Stimulated activated CD4-positive, alpha-beta T cell treated with anti-CD3 and anti-CD28 coated beads, Interleukin-15, amount 100 ng/mL, for 1 hour (primary cell): ENCODE measurements at places on chromosomes 3 and 15.

DNA sequence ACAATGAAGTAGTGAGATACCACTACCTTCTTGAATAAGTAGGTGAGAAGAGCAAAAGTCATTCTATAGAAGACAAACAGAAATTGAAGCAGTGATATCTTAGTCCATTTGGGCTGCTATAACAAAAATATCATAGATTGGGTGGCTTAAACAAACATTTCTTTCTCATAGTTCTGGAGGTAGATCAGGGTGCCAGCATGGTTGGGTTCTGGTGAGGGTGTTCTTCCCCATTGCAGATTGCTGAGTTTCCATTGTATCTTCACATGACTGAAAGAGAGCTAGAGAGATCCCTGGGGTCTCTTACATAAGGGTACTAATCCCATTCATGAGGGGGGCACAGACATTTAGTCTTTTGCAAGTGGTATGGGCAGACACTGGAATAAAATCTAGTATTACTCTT is 32.9 kb upstream of the IFT57 start:
- DNase-seq: no peak

GRCh38 chr3:143184099-143184498 is 64.5 kb downstream of the CHST2 start:
- DNase-seq: no peak

GRCh38 chr3:4744405-4745234 is 234.6 kb upstream of the BHLHE40 start:
- no peak for DNase-seq

- no peak for DNase-seq
Observed at GRCh38 chr3:160784853-160785252, 28.8 kb downstream of the PPM1L start.

DNA sequence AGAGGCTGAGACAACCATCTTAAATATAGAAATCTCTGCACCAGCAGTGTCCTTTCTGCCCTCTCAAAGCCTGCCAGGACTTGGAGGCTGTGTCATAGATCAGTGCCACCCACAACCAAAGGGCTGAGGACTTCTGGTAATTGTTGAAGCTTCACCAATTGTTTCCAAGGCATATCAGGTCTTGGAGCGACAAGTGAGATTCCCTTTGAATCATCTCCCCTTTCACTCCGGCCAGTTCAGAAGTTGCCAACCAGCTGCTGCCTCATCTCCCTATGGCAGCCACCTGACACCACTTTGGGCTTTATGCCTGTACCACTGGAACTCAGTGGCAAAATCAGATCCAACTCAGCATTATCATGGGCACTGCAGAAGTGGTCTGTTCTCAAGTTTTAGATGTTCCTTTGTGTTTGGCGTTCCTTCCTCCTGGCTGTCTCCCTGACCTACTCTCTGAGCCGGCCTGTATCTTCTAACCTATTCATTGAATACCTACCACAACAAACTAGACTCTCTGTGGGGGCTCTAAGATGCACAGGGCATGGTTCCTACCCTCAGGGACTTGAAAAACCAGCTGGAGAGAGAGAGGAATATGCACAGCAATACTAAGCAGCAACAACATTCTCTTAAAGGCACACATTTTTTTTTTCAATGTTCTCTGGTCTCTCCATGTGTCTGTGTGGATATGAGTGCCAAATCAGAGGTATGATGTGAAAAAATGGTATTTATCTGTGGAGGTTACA is 90.8 kb upstream of the PFN2 start:
- no peak for DNase-seq

DNA sequence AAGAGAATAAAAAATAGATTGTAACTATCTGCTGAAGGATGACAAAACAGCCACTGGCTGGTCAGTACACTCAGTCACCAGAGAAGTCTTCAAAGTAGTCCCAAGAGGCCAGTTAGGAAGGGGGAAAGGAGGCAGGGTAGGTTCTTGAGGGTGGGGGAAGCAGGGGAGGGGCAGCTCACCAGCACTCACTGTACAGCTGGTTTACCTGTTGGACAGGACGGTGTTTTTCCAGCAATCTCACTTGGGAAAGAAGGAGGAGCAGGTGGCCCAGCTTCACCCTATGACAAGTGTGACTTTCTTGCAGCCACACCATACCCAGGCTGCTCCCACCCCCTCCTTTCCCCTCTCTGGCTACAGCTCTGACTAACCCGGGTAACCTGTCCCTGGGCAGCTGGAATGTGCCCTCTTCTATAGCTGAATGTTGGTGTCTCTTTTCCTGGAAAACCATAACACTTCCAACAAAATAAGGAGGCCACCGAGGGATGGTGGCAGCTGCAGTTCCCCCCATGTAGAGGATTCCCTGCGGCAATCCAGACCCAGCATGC is 203.4 kb upstream of the NSMCE3 start:
- no peak for DNase-seq
